Activated CD4-positive, alpha-beta T cell treated with anti-CD3 and anti-CD28 coated beads, Interleukin-2, Interleukin-4, amounts not matched to agents 100 ng/mL and 50 ng/mL, durations not matched to agents 16 hours and 8 hours (primary cell): ENCODE measurements at places on chromosomes 7 and 10.

DNA sequence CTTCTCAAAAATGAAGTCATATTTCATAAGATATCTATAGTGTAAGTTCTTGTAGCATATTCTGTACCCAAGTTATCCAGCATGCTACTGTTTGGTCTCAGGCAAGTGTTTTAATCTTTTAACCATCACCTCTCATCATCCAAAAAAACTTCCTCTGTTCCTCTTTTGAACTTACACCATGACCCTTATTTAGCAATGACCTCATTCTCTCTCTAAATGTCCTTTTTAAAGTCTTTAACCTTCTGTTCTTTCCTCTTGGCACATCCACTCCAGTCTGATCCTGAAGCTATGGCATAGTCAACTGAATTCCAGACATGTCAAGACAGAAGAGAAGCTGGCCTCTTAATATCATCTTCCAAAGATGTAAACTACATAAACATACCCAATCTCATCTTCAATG is 26.2 kb downstream of the PPP3CB start:
- DNase-seq, result no peak

GRCh38 chr10:24618401-24618800 is 105.3 kb downstream of the ARHGAP21 start:
- DNase-seq, result no peak

GRCh38 chr7:47406801-47407129 is 175.1 kb downstream of the TNS3 start:
- no peak for DNase-seq

DNA sequence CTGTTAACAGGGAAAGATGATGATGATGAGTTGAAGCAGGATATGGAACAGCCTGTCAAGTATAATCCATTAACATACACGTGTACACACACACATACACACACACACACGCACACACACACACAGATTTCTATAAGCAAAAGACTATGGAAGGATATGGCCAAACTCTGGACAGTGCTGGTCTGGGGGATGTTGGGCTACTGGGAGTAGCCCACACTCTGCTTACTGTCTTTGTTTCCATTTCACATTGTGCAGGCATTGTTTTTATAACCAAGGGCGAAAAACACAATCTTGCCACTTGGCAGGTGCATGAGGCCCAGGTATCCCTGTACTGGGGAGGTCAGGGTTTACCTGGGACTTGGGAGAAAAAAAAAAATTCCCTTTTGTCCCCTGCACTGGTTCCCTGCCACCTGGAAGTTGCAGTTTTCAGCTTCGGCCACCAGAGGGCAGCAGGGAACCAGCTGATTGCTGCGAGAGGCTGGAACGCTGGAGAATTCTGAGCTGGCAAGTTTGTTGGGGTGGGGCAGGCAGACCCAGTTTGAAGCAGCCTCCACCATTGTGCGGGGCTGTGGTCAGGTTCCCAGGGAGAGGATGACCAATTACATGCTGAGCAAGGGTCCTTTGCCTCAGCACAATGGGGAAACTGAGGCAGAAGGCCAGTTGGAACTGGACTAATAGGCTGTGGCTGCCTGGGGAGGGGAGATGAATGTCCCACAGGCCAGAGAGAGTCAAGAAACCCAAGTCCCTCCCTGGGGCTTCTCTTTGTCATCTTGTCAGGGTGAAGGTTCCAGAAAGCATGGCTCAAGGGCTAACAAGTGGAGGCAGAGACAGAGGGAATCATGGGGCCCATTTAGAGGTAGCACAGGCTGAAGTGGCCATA is 27.3 kb downstream of the PPIF start:
- DNase-seq, result peak; percentile 78

- DNase-seq, result no peak
These were observed 1.7 kb upstream of the TMEM213 start for GRCh38 chr7:138796038-138796615.

DNA sequence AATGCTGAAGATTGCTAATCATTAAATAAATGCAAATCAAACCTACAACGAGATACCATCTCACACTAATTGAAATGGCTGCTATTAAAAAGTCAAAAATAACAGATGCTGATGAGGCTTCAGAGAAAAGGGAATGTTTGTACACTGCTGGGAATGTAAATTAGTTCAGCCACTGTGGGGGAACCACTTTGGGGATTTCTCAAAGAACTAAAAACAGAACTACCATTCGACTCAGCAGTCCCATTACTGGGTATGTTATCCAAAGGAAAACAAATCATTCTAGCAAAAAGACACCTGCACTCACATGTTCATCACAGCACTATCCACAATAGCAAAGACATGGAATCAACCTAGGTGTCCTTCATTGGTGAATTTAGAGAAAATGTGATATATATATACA is 379.0 kb upstream of the CNTNAP2 start:
- no peak for DNase-seq

DNA sequence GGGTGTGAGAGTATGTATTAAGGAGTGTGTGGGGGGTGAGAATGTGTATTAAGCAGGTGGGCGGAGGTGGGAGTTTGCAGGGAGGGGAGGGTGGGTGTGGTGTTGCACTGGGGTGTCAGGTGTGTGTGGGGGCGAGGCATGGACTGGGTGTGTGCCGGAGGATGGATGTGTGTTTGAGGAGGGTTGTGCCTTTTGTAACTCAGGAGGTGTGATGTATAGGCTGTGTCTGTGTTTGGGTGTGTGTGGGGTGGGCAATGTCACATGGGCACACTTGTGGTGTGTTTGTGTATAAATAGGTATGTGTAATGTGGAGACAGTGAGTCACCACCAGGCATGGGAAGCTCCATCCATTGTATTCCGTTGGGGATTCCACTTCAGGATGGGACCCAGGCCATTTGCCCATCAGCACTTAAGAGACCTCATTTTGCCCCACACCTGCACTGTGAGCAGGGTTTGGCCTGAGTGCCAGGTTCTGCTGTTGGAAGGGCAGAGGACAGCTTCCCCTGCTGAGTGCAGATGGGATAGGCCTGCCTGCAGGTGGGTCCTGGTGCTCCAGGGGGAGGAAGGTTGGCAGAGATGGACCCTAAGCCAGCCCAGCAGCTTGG is 5.8 kb downstream of the UNC5B start:
- DNase-seq, result no peak

DNA sequence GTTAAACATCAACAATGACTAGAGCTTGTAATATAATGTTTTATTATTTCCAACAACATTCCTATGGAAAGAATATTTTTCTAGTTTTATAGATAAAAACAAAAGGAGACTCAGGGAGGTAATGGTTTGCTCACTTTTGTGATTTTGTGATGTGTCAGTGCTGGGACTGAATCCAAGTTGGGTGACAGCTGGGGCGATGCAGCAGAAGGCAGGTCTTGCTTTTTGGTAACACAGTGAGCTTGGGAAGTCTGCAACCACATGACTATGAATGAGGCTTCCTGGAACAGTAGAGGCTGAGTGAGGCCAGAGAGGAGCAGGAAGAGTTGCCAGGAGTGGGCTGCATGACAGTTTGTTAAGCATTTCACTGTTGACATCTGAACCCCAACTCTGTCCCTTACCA is 4.9 kb upstream of the YKT6 start:
- no peak for DNase-seq

DNA sequence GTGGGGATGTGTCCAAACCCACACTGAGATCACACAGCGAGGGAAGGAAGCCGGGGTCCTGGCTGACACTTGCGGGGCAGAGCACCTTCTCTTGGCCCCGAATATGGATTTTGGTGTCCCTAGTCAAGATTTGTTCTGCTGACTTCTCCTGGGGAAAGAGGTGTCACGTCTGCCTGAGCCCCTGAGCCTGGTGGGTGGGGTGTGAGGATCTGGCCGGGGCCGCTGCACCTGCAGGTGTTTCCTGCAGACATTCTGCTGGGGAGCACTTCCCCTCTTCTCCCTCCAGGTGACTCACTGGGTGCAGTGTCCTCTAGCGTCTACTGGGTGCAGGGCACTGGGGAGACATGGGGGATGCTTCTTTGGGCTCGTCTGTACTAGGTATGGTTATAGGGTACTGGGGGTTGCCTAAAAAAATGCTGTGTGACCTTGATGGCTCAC is 99.2 kb downstream of the GRK5 start:
- peak; percentile 72 for DNase-seq

DNA sequence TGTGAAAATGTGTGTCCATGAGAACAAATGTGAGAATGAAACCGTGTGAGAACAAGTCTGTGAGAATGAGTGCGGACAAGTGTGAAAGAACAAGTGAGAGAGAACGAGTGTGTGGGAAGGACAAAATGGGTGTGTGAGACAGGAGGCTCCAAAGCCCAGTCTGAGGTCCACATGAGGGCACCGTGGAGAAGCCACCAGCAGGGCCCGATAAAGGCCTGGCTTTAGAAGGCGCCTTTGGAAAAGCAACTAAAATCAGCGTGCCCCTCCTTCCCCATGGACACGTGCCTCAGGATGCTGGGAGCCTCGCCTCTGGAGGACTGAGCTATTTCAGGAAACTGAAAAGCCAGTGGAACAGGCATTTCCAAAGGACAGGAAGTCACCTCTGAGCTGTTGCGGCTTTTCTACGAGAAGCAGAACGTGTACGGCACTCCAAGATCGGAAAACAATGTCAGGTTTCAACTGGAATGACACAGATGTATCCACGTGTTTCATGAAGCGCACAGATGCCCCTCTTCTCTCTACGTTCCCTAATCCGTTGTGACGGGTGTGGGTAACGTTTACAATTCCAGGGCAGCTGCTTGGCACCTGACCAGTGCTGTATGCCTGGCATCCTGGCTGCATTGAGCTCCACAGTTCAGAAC is 46.4 kb downstream of the ESYT2 start:
- DNase-seq, result no peak

GRCh38 chr7:116807011-116807560 is 55.3 kb upstream of the CAPZA2 start:
- no peak for DNase-seq

GRCh38 chr10:127990846-127991542 is 84.1 kb downstream of the PTPRE start:
- peak; percentile 87 for DNase-seq

DNA sequence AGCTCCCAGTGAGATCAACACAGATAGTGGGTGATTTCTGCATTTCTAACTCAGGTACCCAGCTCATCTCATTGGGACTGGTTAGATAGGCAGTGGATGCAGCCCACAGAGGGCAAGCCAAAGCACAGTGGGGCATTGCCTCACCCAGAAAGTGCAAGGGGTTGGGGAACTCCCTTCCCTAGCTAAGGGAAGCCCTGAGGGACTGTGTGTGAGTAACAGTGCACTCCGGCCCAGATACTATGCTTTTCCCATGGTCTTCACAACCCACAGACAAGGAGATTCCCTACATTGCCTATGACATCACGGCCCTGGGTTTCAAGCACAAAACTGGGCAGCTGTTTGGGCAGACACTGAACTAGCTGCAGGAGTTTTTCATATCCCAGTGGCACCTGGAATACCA is 62.8 kb downstream of the PPP1R3A start:
- DNase-seq, result no peak

DNA sequence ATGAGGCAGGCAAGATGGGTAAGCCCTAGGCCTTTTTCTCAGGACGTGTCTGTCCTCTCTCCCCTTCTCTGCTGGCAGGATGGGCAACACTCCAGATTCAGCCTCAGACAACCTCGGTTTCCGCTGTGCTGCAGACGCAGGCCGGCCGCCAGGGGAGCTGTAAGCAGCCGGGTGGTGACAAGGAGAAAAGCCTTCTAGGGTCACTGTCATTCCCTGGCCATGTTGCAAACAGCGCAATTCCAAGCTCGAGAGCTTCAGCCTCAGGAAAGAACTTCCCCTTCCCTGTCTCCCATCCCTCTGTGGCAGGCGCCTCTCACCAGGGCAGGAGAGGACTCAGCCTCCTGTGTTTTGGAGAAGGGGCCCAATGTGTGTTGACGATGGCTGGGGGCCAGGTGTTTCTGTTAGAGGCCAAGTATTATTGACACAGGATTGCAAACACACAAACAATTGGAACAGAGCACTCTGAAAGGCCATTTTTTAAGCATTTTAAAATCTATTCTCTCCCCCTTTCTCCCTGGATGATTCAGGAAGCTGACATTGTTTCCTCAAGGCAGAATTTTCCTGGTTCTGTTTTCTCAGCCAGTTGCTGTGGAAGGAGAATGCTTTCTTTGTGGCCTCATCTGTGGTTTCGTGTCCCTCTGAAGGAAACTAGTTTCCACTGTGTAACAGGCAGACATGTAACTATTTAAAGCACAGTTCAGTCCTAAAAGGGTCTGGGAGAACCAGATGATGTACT is 13.1 kb downstream of the PHKG1 start:
- no peak for DNase-seq

GRCh38 chr10:118508863-118509262 is 86.6 kb downstream of the PRLHR start:
- DNase-seq, result no peak

DNA sequence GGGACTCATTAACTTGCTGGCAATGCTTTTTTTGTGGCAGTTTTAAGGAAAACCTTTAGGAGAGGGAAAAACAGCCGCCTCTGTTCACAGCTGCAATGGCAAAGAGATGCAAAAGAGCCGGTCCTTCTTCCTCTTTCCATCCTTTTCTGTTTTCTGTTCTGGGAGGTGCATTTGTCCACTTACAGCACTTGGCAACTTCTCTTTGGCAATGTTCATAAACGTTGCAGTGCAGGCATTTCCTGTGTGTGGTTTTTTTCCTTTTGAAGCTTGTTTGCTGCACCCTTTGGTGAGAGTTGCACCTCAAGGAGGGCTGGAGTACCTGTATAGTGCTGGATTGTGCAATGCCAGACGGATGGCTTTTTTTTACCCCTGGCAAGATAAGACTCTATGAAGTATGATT is 53.9 kb upstream of the HABP2 start:
- DNase-seq, result no peak

DNA sequence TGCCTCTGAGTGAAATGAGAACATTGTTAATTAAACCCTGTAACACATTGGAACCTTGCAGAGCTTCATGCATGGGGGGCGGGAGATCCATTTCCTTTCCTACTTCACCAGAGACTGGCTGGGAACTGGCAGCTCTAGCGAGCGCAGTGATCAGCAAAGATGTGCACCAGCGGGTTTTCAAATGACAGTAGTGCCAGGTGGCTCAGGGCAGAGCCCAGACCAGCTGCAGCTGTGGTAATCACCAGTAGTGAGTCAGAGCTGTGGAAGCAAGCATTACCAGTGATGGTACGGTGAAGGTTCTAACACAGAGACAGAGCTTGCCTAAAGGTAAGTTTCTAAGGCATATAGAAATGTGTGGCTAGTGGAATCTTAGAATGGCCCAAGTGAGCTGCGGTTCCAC is 1009.7 kb upstream of the CELF2 start:
- DNase-seq, result no peak

DNA sequence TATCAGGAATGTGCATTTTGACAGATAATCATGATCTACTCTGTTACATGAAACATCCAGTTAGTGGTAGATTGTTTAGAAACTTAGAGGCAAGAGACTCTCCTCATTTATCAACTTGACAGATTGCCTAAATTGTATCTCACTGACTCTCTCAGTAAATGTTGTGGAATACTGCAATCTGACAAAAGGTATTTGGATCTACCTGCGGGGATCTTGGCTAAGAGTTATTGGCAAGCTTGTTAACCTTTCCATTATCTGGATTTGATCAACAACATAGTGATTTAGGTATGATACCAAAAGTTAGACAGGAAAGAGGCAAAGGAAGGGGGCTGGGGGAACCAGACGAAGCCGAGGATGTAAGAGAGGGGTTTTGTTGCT is 2.0 kb downstream of the VSTM2A start:
- no peak for DNase-seq

GRCh38 chr7:134854816-134855215 is 75.4 kb downstream of the CALD1 start:
- DNase-seq, result no peak

GRCh38 chr10:108691126-108691525 is 1232.2 kb downstream of the XPNPEP1 start:
- no peak for DNase-seq

GRCh38 chr10:63497321-63497720 is 23.9 kb upstream of the REEP3 start:
- DNase-seq, result no peak
